SW 1271 (cell line): ENCODE measurements at places on chromosomes 5 and 9.

DNA sequence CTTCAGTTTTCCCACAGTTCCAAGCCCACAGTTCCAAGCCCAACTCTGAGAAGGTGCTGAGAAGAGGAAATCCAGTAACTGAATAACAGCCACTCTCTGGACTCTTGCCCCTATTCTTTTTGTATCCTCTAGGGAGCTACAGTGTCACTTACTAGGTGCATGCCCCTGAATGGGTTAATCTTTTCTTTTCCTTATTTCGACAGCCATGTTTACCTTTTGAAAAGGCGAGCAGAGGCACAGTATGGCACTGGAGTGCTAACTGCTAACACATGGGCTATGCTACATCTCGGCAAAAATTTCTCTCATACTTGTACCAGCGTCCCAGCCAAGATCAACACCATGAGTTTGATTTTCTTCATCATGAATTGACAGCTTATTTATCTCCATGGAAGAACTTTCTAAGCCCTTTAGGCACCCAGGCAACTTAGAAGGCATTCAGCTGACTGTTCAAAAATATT, 222.6 kb downstream of the EBF1 start:
- no peak for DNase-seq

DNA sequence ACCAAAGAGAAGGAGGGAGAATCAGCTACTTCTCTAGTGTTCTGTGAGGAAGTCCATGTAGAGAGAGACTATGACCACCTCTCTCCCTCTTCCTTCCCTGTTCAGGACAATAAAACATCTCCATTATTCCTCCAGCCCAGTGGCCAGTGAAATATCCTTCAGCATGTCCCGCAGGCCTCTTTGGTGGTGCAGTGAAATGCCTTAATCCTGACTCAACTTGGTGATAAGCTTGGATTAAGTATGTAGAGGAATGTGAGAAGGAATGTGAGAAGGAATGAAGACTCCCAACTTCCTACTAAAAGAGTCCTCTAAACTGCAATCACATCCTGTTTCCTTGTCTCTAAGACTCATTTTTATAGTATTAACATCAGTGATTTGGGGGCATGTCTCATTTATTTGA, 167.3 kb downstream of the TRPM3 start:
- peak; percentile 92 for DNase-seq

GRCh38 chr5:14706615-14707021, 42.1 kb downstream of the OTULIN start:
- no peak for DNase-seq

DNA sequence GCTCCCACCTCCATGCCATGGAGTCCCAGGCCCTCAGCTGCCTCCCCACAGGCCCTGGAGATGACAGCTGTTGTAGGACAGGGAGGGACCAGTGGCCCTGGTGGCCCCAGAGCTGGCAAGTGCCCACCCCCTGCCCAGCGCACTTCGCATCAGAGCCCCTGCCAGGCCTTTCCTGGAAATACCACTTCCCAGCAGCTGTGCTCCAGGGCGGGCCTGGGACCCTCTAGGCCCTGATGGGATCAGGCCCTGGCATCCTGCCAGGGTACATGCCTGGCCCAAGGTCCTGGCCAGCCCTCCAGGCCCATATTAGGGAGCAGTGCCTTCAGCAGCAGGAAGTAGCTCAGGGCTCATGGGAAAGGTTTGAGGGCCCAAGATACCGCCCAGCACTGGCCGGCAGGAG, 2.5 kb downstream of the KCNT1 start:
- no peak for DNase-seq

GRCh38 chr9:38432922-38433510, 8.8 kb upstream of the IGFBPL1 start:
- no peak for DNase-seq

DNA sequence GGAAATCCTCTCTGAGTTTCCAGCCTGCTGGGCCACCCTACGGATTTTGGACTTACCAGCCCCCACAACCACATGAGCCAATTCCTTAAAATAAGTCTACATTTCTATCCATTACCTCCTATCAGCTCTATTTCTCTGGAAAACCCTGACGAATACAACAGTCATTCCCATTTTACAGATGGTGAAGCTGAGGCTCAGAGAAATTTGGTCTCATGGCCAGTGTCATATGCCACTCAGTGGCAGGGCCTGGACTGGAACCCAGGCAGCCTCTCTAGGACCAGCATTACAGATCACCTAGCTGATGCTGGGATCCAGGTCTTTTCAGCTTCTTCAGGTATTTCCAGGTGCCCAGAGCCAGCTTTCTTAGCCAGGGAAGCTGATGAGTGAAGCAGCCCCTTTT, 45.0 kb upstream of the SH3PXD2B start:
- no peak for DNase-seq

GRCh38 chr5:59423021-59423420, 470.5 kb downstream of the PDE4D start:
- DNase-seq = no peak

- peak; percentile 25 for DNase-seq
Measured at GRCh38 chr5:152514827-152515397, 109.8 kb upstream of the NMUR2 start.

DNA sequence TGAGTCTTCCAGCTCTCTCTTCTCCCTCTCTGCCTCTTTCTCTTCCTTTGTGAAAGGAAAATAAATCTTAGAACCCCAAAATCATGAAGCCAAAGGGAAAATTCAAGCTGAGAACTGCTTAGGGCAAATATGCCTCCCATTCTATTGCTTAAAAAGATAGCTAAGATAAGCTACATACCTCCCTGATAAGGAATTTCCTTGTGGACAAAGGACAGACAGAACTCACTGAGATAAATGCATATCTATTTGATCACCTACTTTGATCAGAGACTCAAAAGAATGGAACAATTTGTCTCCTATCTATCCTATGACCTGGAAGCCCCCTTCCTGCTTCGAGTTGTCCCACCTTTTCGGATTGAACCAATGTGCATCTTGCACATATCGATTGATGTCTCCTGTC, 220.6 kb upstream of the NMUR2 start:
- no peak for DNase-seq

DNA sequence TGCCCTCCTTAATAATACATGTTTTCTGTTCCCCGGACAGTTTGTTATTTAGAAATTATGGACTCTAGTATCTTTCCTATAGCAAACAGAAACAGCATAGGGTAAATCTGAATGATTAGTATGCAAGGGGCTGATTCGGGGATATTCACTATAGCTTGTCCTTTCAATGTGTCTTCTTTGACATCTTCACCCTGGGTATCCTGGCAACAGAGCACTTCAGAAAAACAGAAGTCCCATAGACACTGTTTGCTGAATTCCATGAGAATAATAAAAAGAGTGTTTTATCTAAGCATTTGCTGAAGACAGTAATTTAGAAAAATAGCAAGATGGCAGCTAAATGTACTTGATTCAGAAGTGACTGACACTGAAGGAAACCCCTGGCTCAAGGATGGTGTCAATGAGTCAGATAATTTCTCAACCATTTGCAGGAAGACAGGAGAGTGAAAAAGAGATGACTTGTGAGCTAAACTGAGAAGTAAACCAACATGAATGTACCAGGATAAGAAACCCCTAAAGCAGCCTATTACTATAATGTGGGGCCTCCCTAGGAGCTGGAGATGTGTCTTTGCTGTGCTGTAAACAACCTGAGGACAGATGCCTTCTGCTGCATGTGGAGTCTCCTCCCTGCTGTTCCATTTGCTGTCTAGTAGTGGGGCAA, 246.2 kb downstream of the MAN2A1 start:
- DNase-seq = no peak

DNA sequence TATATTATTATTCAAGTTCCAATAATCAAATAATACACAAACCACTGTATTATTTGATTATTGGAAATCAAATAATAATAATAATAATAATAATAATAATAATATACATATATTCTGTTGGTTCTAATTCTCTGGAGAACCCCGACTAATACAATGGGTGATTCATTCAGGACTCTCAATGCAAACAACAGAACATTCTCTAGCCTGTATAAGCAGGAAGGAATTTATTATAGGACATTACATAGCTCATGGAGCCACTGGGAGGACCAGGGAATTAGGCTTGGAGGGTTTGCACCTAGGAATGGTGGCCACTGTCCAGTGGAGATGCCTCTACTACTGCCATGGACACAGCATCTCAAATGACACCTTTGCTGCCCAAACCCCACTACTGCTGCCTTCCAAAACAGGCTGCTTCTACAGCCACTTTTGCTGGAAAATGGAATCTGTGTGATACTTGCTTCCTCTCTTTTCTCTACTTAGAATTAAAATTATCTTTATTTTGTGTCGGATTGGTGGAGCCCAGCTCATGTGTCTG, 25.9 kb downstream of the PTGS1 start:
- DNase-seq = no peak

GRCh38 chr9:138075961-138076649, 198.5 kb downstream of the CACNA1B start:
- DNase-seq = no peak

DNA sequence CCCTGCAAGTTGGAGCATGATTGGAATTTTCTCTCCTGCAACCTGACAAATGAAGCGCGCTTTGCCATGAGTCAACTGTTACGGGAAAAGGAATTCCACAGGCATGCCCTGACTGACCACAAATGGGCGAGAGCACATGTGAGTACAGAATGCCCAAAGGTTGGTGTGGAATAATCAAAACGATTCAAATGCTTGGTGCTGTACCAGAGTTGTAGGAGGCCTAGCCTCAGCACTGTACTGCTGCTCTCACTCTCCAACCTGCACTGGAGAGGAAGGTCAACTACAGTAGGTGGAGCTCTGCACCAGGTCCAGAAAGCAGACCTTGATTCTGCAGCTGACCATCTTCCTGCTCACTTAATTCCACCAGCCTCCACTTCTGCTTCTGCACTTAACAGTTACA, 406.9 kb upstream of the ACTBL2 start:
- DNase-seq = peak; percentile 84

DNA sequence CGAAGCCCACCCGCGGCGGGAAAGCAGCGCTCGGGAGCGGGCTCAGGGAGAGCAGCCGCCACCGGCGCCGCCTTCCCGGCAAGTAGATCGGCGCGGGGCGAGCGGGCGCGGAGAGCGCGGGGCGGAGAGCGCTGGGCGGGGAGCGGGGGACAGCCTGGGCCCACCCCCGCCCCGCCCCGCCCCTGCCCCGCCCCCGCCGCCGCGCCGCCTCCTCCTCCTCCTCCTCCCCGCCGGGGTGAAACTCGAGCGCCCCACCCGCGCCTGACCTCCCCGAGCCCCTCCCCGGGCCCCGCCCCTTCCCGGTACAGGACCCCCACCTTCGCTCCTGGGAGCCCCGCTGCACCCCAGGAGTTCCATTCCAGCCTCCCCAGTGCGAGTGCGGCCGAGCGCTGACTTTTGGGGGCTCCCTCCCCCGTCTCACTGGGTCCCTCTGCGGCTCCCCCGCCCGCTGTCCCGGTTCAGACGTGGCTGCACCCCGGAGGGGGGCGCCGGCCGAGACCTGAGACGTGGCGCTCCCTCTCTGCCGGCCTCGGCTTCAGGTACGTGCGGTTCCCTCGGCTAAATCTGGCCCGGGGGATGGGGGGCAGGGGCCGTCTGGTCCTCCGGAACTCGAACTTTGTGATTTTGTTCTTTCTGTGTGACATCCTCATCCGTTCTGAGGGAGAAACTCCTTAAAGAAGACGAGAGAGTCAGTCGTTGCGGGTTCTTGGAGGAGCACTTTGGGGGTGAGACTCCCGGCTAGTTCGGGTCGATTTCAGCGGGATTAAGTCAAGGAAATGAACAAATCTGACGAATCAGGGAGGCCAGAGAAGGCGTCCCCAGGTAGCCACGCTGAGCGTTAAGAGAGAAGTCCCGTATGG, at the start of gene SEMA5A:
TSS of gene SEMA5A (minus strand) at position 84 of the 860 bp plus-strand sequence. CDS start 166,129 bp downstream, outside the sequence.
- DNase-seq = no peak

DNA sequence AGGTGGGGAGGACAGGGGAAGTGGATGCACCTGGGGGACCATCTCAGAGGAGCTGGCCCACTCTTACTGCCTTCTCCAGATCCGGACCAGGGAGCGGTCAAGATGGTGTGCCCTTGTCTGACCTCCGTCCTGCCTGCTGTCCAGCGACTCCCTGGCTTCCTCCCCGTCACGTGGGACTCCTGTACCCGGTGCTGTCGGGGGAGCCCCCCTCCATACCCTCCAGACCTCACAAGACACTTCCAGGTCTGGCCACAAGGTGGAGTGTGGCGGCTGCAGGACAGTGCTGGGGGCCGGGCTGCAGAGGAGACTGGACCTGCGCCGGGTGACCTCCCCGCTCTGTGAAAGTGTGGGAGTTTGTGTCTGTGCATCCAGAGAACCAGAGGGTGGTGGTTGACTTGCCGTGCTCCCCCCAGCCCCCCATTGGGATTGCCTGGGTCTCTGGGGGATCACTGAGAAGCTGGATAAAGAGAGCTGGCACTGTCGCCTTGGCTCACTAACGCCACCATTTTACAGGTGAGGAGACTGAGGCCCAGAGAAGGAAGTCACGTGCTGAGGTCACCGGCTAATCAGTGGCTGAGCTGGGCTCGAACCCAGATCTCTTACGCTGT, 1.9 kb upstream of the CRB2 start:
- DNase-seq = peak; percentile 47

DNA sequence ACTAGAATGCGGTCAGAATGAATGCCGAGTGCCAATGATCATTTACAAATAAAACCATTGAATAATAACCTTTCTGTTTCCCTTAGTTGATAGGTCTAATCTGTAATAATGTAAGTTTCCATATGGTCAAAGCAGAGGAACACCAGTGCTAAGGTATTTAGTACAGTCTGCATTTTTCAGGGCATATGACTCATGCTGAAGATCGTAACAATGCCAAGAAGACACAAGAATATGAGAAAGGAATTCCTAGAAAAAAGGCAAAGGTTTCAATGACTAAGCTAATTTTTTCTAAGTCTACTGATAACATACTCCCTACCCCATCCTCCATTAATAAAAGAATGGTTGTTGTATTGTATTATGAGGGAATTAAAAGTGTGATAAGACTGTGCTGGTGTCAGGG, 2.8 kb downstream of the OR1L8 start:
- peak; percentile 74 for DNase-seq

DNA sequence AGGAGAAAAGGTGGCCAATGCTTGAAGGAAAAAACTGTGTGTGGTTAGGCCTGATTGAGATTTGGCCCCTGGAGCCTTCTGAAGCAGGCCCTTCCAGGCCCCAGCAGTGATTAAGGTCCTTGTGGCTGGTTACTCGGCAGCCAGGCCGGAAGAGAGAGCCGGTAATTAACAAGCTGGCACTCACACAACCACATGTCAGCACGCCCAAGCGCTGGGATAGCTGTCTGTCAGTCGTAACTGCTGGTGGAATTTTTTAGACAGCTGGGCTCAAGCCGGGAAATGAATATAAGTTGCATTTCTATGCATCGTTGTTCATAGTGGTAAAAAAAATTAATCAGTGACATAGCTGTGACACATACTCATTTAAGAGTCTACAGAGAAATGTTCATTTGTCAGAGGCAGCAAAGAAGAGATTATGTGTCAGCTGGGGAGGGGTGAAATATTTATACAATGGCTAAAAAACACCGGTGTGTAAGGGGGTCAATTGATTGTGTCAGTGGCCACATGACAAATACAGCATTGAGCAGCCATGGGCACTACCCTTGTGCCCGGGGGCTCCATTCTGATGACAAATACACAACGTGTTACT, 13.7 kb upstream of the ARAP3 start:
- no peak for DNase-seq
